ENCODE measurements at places on chromosomes 6 and 20.

DNA sequence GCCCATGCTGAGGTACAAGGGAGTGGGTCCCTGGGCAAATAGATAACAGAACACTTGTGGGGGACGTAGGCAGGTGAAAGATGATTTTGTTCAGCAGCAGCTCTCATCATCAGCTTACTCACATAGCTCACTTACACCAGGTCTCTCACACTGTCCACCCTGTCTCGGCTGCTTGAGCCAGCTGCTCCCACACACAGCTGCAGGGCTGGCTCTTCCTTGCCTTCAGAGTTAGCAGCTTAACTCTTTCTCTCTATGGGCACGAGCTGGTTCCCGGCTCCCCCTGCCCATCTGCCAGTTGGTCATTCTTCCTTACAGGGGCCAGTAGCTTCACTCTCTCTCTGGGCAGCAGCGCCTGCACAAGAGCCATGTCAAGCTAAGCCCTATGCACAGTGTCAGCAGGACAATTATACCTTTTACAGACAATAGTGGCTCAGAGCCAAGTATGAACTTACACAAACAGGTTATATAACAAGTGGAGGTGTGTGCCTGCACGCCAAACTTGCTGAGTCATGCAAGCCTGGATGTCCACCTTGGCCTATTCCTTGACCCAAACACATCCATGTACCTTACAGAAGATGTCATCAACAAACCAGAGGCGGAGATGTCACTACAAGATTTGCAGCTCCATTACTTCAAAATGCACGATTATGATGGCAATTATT is 18.7 kb downstream of the ZNF391 start:
- DNase-seq: no peak

DNA sequence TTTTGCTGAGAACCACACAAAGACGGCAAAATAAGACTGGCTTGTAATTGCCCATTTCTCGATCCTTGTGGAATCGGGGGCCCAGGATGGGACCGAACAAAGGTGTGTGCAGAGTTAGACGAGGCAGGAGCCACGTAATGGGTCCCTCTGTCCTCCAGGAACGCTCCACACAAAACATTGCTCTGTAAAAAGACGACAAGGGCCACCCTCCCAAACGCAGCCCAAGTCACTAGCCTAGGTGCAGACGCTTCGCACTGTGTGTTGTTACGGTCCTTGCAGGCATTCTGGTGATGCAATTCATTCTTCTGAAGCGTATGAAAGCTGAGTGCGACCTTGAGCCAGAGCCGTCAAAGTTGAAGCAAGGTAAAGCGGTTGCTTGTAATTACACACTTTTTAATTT is 363.4 kb downstream of the TAF4 start:
- DNase-seq: no peak

- DNase-seq: no peak
Observed at GRCh38 chr6:25835442-25836283, 3.8 kb upstream of the SLC17A1 start.

- DNase-seq: no peak
Observed at GRCh38 chr6:81238390-81238789, 514.1 kb downstream of the TENT5A start.

DNA sequence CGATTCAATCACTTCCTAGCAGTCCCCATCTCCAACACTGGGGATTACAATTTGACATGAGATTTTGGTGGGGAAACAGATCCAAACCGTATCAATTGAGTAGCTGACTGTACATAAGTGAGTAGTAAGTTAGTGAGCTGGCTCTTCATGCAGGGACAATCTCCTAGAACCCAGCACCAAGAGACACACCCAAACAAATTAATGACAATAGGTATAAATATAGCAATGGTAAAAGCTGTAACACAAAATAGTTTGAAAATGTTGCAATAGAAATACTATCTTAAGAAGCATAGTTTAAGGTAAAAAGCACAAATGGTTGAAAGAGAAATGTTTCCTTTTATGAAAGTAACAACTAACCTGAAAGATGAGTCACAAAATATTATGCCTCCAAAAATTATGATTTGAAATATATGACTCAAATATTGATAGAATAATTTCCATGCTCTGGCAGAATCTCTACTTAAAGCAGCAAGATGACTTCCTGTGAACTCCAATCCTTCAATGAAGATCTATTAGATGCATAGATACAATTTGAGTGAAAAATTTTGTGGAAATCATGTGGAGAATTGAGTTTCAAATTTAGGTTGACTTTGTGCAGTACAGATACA is 5.4 kb upstream of the SIRPB1 start:
- DNase-seq: no peak

GRCh38 chr20:56801971-56802755 is 173.1 kb downstream of the TFAP2C start:
- no peak for DNase-seq

GRCh38 chr20:36175475-36175995 is 21.0 kb downstream of the EPB41L1 start:
- DNase-seq: no peak

GRCh38 chr6:35668744-35669450 is 19.8 kb downstream of the FKBP5 start:
- no peak for DNase-seq

DNA sequence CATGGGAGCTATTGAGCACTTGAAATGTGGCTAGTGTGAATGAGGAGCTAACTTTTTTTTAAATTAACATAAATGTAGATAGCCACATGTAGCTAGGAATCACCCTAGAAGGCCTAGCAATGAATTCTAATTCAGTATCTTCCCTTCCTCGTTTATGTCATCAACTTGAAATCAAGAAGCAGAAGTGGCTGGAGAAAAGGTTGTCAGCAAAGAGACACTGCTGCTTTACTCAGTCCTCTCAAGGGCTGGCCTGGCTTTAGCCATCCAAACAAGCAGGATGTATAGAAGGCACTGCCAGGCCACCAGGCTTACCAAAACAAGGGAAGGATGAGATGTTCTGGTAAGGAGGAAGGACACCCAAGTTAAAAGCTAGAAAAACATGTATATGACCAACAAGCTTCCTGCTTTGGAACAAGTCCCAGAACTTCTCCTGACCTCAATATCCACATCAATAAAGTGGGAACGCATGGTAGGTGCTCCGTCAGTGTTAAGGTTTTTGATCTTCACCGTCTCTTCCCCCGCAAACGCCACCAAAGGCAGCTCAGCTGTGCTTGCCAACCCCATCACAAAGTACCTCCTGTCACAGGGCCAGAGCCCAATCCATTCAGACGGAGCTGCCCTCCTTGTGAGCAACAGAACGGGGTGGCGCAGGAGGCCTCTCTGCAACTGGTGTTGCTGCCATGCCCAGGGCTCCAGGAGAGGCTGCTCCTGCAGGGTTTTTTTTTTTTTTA is 235.8 kb upstream of the RIN2 start:
- no peak for DNase-seq

DNA sequence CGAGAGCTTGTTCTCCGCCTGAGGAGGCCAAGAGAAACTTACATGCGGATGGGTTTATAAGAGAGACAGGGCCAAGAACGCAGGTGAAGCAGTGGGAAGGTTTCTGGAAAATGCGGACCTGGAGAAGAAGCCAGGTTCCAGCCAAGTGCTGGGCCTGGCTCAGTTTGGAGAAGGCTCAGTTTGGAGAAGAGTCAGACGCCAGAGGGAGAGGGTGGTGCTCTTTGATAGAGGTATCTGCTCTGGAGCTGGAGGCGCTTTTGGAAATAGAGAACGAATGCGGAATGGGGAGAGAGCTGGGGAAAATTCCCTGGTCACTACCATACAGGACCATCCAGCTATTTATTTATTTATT is 753 bp downstream of the RSPH9 start:
- DNase-seq: no peak

DNA sequence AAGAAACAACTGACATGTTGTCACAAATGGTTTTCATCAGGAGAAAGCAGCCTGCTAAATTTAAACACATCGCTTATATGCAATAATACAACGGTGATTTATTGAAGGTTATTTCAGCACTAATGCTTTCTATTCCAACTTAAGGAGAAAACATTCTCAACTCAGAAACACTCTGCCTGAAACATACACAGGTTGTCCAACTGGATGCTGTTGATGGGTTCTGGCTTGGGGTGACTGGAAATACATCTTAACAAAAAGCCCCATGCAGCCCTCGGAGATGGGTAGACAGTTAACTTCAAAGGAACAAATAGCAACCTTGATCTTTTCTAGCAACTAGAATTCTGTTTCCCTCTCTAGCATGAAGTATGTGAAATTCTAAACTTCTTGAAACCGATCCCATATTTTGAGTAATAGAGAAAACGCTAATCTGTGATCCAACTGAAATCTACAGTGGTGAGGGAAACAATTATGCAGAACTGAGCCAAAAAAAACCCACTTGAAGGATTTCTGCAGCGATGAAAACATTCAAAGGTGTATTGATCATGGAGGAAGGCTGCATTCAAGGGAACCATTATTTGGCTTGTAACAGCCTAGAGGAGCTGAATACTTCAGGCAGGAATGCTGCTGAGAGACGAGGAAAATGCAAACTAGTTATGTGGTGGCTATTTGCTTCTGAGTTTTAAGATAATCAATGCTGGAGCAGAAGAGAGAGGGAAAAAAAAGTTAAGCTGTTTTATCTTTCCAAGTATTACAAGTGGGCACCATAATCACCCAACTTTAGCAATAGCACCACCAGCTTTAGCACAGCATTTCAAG is 6.9 kb downstream of the ZMYND8 start:
- no peak for DNase-seq

DNA sequence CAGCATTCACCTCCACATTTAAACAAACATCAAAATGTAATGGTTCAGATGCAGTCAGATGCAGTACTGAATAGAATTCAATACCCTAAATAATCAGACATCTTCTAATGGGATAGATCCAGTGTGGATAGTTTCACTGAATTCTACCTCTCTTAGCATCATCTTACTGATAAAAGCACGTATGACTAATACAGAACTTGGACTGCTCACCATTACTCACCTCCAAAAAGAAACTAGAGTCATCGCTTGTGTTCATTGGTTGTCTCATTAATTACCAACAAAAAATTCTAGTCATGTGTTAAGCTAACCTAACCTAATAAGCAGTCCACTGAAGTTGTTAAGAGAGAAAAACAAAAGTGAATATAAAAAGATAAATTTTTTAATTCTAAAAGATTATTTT is 165.9 kb upstream of the IRAK1BP1 start:
- no peak for DNase-seq

GRCh38 chr6:69238067-69238466 is 558.7 kb downstream of the LMBRD1 start:
- DNase-seq: no peak
